Activated CD4-positive, alpha-beta memory T cell treated with anti-CD3 and anti-CD28 coated beads, Interleukin-2, amount 10 ng/mL, durations not matched to agents 7 days and 5 days (primary cell): ENCODE measurements at places on chromosomes 12 and 14. TPM values are rescaled to one million over a fixed set of nuclear protein-coding genes. Genes with fewer than 3 reads are reported as not detected.

The CMTM5 gene
- not detected for total RNA-seq

- DNase-seq, result no peak
Observed at GRCh38 chr12:89992668-89993451, 284.2 kb upstream of the ATP2B1 start.

- no peak for DNase-seq
Observed at GRCh38 chr12:100437038-100437841, 36.4 kb upstream of the NR1H4 start.

The MMP14 gene
- 2.9 TPM for total RNA-seq

- DNase-seq, result no peak
Observed at GRCh38 chr12:96354844-96355534, 45.2 kb downstream of the CDK17 start.

DNA sequence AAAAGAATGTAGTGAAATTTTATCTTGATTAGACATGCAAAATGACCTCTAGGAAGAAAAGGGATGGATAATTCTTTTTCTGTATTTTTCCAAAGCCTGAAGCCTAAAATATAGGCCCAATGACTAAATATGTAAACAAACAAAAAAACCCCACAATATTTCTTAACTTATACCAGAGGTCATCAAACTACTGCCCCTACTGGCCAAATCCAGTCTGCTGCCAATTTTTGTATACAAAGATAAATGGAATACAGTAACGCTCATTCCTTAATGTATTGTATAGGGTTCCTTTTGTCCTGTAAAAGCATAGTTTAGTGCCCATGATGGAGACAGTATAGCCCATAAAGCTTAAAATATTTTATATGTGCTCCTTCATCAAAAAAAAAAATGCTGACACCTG is 145.7 kb upstream of the ALG10 start:
- no peak for DNase-seq
